Effector memory CD8-positive, alpha-beta T cell (primary cell): ENCODE measurements at places on chromosomes 3 and 15.

DNA sequence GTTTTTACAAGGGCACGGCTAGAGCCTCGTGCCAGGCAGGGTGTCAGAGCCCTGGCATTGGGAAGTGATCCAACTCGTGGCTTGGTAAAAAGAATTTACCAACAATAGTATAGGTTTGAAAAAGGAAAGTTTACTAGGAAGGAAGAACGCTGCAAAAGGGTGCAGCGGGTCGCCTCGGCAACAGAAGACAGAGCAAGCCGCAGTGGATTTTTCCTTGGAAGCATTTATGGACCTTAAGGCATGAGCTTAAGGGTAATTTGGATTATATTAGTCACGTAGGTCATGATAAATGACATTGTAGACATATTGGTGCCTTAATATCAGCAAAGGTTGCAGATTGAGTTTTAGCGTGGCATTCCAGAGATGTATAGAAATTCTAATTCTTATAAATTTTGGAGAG is 163.4 kb upstream of the PPP2R3A start:
- DNase-seq = no peak

DNA sequence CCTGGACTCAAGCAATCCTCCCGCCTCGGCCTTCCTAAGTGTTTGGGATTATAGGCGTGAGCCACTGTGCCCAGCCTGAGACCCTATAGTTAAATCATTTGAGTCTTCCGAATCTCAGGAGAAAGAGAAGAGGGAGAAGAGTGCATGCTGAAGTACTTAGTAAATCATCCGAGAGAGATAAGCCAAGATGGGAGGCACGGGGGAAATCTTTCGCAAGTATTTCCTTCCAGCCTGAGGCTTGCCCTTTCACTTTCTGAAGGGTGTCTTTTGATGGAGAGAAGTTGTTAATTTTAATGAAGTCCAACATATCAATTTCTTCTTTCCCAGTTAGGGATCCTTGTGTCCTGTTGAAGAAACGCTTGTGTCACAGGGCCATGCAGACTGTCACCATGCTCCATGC is 97.1 kb upstream of the SLC6A6 start:
- no peak for DNase-seq

GRCh38 chr3:141680620-141681389 is 57.3 kb upstream of the RNF7 start:
- DNase-seq = no peak

GRCh38 chr3:9217784-9218513 is 31.5 kb downstream of the SRGAP3 start:
- DNase-seq = no peak

DNA sequence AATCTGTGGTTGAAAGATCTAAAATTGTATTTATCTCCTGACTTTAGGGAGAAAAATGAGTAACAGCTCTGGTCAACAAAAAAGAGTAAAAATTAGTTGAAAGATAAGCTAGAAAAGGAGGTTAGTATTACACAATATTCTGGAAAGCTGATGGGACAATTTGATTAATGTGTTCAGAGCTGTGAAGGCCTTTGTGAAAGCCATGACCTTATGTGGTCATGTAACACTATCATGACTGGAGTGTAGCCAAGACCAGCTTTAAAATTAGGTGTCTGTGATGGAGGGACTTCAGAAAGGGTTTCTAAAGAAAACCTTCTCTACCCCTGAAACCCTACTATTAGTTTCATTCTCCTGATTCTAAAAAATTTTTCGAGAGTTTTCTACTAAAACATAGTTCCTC is 127.2 kb downstream of the NFKBIZ start:
- DNase-seq = no peak

DNA sequence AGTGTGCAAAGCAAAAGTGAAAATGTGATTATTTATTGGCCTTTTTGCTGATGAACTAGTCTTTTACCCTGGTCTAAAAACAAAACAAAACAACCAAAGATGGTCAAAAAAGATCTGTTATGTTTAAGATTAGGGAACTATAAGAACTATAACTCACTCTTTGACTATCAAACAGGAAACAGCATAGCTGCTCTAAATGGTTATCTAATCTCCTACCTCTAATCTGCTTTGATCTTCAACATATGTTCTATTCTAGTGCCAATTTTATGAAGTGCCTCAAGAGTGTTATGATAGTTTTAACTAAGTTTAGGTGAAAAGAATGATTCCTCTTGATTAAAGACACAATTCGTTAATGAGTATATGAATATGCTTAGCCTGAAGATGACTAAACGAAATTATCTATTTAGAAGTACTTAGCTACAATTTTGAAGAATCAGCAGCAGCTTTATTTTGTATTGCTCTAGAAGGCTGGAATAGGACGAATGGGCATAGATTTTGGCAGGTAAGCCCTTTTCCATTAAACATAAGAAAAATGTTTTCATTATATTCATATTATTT is 46.0 kb downstream of the SETD2 start:
- DNase-seq = no peak

- DNase-seq = no peak
Observed at GRCh38 chr15:28901987-28902745, 16.4 kb downstream of the APBA2 start.

GRCh38 chr15:69608661-69609060 is 156.0 kb downstream of the RPLP1 start:
- no peak for DNase-seq

DNA sequence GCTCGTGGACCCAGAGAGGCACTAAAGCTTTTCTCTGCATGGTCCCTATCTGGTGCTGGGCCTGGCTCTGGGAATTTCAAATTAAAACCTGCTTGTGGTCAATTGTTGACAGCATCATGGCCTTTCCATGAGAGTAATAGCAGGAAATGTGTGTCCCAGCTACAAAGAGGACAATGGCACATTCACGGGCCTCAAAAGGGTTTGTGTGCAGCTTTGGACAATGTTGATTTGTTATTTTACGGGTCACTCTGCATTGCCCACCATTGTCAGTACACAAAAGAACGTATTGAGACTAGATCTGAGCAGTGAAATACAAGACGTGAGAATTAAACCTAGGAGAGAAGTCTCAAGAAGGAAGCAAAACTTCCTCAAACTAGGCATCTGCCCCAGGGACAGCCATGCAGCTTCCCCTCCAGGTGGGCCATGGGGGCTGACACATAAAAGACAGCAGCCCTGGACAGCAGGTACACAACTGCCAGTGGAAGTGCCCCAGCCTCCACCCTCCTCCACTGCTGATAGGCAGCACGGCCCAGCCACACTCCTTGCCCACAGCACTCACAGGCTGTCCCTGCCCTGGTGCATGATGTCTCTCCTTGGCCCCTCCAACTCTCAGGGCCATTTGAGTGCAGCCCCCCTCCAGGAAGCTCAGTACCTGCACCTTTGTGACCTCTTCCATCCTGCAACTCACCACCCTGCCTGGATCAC is 15.9 kb upstream of the LTF start:
- no peak for DNase-seq

- no peak for DNase-seq
Observed at GRCh38 chr3:178003756-178004155, 532.5 kb upstream of the KCNMB2 start.

GRCh38 chr15:60757831-60758570 is 279.1 kb upstream of the ICE2 start:
- DNase-seq = no peak

DNA sequence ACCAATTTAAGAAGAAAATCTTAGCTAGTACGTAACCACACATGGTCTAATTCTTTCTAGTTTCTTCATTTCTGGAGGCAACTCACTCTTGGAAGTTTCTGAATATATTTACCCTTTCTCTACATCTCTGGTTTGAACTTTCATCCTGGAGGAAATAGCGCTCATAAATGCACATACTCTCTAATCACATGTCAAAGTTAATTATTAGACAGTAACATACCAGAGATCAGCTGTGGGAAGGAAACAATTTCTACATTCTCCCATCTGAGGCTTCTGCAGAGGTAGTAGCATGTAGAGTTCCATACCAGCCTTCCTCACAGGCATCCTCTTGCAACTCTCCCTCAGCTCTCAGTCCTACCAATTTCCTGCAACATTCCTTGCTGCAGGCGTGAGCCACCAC is 132.5 kb downstream of the RBPMS2 start:
- DNase-seq = no peak

DNA sequence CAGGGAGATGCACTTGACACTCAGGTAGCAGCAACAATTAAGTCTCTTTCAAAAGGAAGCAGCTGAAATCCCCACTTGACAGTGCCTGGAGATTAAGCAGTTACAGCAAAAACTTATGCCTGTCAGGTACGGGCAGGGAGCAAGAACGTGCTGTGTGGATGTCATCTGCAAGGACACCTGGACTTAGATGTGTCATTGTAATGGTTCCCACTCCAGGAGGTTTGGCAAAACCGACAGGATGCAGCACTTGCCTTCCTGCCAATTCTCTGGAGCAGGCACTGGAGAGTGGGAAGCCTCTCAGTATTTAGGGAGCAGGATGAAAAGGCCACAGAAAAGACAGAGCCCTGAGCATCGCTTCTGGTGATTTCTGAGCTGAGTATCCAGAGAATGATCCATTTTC is 292.4 kb downstream of the PDCD6IP start:
- no peak for DNase-seq

DNA sequence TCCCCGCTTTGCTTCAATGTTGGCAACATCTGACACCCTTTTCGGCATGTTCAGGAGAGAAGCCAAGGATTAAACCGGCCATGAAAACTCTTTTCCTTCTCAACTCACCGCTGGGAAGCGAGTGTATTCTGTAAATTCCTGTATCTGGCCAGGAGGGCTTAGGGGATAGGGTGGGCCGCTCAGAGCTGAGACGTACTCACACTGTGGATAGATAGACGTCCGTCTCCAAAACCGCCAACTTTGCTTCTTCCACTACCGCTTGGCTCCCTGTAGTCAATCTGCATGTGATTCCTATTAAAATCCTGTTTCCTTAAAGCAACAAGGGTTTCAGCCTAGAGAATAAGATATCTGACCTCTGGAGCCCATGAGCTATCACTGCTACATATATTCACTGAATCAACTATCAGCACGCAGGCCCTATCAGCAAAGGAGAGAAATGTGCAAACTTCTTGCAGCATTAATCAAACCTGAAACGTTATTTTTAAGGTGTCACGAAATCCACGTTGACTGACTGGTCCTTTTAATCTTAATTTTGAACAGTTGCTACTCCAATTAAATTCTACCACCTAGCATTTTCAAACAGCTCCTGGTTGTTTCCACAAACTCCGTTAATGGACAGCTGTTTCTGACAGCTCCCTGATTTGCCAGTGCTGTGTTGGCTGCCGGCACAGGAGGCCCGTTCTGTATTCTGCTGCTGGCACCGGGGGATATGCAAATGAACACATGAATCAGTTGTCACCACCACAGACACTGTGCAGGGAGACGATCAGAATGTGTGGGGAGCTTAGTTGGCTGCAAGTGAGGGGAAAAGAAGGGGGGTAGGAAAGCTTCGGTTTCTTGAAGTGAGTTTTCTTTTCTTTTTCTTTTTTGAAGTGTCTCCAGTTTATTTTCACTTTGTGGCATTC is 438.9 kb upstream of the ARRDC4 start:
- no peak for DNase-seq

DNA sequence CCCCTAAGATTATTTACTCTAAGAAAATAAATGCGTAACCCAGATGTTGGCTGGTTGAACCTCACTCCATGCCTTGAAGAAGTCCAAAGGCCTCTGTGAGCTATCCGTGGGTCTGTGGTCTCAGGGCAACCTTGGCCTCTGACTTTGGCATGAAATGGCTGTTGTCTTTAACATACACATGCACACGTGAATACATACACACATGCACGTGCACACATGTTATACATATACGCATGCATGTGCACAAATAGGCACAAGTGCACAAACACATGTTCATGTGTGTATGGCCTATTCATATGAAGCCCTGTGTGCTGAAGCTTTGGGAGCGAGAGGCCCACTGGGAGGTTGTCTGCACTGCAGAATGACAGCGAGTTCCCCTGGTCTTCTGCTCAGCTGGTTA is 50.8 kb downstream of the KLF15 start:
- no peak for DNase-seq

- no peak for DNase-seq
Observed at GRCh38 chr3:21668012-21668411, 83.0 kb downstream of the ZNF385D start.

DNA sequence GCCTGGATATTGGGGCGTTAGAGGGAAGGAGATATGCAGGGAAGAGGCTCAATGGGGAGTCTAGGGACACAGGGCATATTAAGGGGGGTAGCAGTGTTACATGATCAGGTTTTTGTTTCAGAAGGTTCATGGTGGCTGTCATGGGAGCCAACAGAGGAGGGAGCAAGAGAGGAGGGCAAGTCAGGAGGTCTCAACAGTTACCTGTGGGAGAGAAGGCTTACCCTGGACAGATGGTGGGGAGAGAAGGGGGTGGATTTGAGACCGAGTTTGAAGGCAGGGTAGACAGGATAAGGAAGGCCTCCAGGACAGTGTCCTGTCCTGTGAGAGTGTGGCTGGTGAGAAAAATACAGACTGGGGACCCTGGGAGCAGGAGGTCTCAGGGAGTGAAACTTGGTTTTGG is 3.8 kb upstream of the WNT7A start:
- no peak for DNase-seq

- no peak for DNase-seq
Observed at GRCh38 chr3:10455545-10455914, 49.9 kb downstream of the ATP2B2 start.

DNA sequence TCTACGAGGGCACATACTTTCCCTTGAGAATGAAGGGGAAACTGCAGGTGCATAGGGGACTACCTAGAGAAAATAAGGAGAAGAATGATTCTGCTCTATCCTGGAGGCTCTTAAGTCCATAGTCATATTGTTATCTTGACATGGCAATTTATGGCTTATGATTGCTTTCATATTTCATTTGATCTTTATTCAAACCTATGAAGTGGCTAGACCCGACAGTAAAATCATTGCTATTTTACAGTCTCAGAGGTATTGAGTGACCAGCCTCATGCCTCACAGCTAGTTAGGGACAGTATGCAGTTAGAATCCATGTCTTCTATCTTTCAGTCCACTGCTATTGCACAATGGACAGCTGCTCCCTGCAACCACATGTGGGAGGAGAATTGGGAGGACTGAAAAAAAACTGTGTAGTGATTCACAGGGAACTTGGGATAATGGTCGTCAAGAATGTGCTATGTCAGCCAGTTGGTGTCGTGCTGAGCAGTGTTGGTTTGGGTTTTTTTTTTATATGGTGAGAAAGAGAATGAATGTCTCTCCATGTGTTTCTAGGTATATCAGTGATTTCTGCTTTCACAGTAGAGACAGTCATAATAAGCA is 63.2 kb upstream of the SPPL2A start:
- no peak for DNase-seq

GRCh38 chr15:38691377-38691776 is 126.8 kb upstream of the RASGRP1 start:
- no peak for DNase-seq

GRCh38 chr3:180802837-180803236 is 109.6 kb upstream of the FXR1 start:
- no peak for DNase-seq

DNA sequence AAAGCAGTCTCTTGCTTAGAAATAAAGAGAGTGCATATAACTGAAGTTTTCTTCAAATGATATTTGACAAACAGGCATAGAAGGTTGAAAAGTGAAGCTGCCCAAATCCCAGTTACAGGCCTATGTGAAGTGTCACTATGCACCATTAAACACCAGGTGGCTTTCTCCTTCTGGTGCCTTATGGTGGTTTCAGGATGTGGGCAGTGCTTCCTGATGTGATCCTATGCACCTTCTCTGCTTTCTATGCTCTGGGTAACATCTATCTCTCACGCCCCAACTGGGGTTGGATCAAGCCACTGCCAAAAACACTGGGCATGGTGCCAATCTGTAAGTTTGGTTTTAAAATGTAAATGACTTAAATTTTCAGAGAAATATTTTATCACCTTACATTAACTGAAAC is 744.7 kb downstream of the TUSC7 start:
- no peak for DNase-seq
